ENCODE measurements at places on chromosomes 1 and 21.
A peak's percentile ranks its signal among the peaks of the same experiment; 100 is the strongest.

DNA sequence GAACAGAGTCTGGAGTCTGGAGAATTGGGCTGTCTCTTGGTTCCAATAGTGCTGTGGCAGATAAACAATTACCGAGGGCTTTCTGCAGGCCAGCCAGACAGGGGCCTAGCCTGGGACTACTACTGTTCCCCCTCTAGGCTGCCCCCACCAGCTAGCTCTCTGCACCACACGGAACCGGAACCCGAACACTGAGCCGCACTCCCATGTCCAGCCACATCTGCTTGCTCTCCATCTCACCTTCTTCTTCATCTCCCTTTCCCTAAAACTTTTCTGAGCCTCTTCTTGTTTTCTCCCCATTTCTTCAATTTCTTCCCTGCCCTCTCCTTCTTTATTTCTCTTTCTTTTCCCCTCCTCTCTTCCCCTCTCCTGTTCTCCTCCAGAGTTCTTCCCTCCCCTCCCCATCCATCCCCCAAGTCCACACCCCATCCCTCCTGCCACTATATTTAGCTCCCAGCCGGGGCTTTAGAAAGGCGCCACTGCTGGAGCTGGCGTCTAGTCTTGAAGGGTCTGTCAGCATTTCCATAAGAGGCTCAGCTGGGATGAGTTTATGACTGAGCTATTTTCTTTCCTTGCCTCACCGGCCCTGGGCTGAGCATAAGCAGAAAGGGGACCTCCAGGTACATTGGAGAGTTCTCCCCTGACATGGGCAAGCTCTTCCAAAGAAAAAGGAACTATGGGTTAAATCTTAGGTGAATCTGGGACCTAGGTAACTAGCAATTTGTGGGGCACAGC lies 25.7 kb upstream of the ATP2B4 start:
- DNase-seq = no peak

DNA sequence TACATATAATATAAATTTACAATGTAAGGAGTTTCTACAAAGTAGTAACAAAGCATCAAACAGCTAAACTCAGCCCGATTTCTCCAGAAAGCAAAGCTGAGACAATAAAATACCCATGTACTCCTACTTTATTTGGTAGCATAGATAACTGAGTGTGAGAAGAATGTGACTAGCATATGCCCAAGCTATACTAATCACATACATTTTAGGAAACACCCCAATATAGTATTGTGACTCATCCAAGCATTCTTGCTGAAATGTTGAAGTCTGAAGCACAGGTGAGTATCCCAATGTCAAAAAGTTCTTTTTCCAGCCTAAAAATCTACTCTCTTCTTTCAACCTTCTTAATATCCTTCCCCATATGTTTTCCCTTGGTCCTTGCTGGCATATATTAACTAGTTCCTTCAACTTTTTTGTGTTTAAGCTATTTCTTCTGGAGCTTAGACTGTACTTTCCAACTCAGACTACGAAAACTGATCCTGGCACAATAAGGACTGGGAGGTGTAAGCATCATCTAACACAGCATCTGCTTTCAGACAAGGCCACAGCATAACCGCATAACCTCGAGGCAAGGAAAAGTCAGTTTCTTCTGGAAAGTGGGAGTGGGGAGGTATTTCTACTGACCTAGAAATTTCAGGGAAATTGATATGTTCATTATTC lies 163.0 kb upstream of the RNPC3 start:
- DNase-seq = no peak

DNA sequence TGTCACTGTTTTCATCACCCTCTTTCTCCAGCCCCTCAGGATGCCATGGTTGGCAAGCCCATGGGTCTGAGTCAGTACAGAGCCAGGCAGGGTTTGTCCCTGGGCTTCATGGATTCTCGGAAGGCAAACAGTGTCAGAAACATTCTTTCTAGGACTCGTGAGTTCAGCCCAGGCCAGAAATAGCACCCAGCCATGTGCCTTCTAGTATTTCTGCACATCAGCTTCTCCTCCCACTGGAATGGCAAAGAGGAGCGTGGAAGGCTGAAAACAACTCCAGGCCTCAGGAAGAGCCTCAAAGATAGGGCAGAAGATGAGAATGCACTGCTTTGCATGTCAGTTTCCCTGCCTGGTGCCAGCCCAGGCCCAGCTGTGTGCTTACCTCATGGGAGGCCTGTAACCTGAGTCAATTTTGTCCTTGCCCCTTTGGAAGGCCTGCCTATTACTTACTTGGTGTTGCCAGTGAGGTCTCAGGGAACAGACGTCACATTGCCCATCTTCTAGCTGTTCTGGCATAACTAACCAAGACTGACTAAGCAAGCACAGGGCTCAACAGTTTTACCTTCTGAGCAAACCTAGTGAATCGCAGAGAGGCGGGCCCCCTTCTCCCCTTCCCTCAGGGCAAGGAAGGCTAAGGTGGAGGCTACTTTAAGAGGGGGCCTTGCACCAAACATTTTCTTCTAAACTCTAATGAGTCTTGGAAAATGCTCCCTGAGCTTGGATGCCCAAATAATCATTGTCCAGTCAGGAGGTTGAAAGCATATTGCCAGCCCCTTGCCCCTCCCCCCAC lies 42.4 kb downstream of the GLUL start:
- no peak for DNase-seq

DNA sequence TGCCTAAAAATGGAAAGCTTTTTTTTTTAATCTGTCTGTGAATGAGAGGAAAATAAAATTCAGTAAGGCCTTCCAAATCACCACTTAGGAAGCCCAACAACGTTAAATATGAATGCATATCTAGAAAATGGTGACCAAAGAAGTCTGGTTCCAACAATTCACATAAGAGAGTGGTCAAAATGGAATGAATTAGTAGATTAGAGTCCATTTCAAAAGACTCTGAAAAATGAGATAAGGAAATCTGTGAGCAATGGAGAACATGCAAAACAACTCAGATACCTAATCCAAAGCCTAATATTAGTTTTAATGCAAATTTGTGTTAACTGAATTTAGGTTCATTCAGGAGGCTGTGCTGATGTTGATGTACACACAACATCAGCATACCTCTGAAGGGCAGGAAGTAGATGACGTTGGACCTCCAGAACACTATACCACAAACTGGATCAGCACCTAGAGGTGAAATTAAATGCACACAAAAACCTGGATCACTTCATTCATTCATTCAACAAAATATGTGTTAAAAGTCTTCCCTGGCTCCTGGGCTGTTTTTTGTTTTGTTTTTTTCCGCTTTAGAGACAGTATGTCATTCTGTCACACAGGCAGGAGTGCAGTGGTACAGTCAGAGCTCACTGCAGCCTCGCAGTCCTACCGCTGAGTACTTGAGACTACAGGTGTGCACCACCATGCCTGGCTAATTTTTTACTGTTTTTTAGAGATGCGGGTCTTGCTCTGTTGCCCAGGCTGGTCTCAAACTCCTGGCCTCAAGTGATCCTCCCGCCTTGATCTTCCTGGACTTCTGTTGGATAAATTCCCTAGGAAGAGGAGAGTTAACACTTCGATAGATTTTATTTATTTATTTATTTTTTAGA lies 4.9 kb upstream of the BRWD1 start:
- DNase-seq = no peak

- no peak for DNase-seq
Measured at GRCh38 chr1:176876966-176877515, 287.5 kb downstream of the ASTN1 start.

DNA sequence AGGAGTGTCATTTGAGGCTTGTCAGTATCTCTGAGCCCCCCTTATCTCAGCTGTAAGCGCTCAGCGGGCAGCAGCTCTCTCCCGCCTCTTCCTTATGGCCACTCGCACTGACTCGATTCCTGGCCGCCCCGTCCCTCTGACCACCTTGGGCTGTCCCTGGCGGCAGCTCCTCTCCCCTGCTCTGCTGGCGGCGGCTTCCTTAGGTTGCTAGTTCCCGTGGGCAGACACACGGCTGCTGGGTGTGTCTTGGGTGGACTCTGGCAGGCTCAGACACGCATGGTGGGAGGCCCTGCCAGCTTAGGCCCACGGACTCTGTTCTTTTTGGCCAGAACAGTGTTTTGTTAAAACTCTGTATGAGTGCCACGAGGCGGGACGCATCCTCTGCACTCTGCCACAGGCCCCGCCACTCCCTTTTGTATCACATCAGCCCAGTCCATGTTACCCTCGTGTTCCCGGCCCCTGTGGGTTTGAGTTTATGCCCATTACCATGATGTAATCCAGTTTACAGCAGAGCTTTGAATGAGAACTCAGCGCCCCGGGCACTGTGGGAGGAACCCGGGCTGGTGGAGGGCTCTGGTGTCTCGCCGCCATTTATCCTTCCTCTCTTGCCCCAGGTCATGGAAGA lies 45.9 kb downstream of the COQ8A start:
- peak; percentile 54 for DNase-seq

DNA sequence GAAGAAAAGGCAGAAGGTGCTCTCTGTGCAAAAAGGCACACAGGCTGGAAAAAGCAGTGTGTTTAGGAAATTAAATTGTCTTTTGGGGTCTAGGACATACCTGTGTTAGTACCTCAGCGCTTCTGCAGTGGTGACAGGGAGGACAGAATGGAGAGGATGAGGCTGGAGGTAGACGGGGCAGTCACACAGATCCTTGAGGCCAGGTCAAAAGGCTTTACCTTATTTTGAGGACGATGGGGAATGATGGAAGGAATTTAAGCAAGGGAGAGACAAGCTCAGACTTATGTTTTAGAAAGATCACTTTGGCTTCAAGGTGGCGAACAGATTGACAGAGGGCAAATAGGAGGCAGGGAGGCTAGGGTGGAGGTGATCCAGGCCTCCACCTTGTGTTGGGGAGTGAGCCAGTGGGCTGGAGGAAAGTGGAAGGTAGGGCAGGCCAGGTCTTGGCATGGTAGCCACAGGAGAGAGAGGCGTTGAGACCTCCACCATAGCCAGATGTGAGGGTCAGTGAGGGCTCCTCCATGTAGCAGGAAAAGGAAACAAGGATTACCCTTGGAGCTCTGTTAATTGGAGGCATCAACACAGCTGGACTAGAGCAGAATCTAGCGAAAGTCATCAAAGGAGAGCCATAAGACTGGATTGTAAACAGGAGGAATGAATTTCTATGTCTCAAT lies 4.2 kb downstream of the CYP4B1 start:
- no peak for DNase-seq

GRCh38 chr1:183632114-183632513 lies 3.5 kb downstream of the ARPC5 start:
- no peak for DNase-seq

All from activated effector memory CD4-positive, alpha-beta T cell treated with anti-CD3 and anti-CD28 coated beads, Interleukin-2, amount 50 U/mL, for 16 hours (primary cell).